Fibroblast of gingiva (primary cell): ENCODE measurements at places on chromosomes 16 and 17.

DNA sequence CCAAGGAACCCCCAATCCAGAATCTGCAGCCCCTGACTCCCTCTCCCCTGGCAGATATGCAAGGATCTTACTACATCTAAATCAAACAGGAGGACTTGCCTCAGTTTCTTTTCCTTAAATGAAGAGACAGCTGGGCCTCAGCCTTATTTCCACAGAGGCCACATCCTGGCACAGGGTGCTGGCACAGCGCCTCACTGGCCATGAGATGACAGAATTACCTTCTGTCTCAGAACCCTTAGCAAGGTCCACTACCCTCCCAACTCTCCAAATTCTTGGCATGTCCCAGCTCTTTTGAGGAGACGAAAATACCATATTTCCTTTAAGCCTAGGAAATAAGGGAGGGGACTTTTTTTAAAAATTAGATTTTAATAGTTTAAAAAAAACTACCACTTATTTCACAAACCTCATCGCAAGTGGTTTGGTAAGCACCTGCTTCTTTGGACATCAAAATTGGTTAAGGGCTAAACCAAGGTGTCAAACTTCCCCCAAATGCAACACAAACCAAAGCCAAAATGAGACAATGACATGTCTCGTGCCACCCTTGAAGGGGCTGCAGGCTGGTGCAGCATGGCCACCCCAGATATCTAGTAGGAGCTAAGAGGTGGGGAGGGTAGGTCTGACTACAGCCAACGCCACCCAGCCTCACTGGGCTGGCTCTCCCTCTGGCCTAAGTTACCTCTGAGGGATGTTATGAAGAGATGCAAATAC lies 25.3 kb downstream of the FAM117A start:
- no peak for DNase-seq

DNA sequence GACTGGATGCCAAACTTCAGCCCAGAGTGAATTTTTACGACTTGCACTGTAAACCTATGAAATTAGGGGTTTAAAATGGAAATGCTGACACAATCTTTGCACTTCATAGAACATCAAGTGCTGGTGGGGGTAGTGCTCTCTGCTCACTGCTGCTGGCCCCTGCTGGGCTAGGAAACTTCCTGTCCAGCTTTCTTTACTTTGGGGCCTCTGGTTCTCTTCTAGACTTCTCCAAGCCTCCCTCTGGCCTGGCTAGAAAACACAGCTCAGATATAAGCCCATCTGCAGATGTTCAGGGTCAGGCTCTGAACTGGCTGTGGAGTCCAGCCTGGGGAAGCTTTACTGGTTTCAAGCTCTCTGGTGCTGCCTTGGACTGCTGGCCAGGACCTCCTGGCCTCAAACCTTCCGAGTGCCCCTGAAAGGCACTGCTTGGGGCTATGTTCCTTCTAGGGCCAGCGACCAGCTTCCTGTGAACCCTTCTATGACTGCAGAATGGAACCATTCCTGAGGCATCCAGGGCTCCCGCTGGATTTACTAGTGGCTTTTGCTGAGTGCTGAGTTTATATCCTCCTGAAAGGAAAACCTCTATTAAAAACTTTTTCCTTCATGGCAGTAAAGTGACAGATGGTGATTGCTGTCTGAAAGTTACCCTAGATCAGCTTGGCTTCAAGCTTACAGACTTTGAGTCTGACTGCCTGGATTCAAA lies 59.4 kb downstream of the TBX4 start:
- DNase-seq = no peak

- DNase-seq = peak; percentile 36
Measured at GRCh38 chr16:66604376-66605176, at the start of gene CMTM3. Gene CMTM3, plus strand, starts transcription at chr16:66604704. Its CDS starts 102 bp downstream, at chr16:66604806.

- DNase-seq = no peak
Measured at GRCh38 chr17:63611354-63611753, 10.7 kb downstream of the TACO1 start.

GRCh38 chr17:45326626-45327025 lies 9.8 kb upstream of the MAP3K14 start:
- DNase-seq = no peak

DNA sequence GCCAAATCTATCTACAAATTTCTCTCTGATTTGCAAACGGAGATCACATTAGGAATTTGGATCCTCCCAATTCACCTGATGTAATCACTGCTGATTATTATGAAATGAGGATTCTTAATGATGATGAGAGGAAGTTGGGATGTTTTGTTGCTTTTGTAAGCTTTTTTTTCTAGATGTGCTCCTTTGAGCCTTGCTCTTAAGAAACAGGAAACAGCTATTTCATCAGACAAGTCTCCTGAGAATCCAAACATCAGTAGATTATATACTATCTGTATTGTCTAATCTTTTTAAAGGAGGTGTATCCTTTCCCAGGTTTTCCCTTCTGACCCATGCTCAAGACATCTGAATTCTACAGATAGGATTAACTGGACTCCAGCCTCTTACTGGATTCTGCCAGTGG lies 73.3 kb downstream of the KIF2B start:
- no peak for DNase-seq

DNA sequence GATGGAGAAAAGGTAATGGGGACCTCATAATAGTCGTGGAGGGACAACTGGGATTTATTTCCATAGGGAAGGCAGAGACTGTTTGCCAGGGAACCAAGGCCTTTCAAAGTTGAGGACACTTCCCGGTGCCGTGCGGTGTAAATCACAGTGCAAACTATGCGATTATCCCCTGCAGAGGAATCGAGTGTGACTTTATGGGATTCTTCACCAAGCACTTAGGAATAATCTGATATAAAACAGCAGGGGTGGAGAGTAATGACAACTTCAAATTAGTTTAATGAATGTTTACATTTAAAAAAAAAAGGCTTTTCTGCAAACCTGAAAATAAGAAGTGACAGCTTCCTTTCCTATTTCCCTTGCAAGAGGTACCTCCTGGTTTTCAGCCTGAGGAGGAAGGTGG lies 538.2 kb downstream of the MAF start:
- no peak for DNase-seq

DNA sequence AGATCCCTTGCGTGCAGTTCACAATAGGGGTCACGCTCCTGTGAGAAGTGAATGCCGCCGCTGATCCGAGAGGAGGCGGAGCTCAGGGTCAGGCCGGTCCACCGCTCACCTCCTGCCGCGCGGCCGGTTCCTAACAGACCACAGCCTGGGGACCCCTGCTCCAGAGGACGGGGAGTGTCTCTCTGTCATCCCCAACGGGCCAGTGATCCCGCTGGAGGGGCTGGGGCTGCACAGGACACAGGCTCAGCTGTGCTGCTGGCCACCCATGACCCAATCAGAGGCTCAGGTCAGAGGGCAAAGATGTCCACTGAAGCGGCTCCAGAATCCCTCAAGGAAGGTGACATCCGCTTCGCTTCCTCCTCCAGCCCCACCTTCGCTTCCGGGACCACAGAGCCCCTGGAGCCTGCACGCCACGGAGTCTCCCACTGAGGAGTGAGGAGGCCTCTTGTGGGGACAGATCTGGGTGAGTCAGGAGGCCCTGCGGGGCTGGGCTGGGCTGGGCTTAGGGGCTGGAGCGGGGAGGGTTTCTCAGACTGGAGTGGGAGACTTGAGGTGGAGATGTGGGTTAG lies 115.4 kb downstream of the METRNL start:
- peak; percentile 64 for DNase-seq

DNA sequence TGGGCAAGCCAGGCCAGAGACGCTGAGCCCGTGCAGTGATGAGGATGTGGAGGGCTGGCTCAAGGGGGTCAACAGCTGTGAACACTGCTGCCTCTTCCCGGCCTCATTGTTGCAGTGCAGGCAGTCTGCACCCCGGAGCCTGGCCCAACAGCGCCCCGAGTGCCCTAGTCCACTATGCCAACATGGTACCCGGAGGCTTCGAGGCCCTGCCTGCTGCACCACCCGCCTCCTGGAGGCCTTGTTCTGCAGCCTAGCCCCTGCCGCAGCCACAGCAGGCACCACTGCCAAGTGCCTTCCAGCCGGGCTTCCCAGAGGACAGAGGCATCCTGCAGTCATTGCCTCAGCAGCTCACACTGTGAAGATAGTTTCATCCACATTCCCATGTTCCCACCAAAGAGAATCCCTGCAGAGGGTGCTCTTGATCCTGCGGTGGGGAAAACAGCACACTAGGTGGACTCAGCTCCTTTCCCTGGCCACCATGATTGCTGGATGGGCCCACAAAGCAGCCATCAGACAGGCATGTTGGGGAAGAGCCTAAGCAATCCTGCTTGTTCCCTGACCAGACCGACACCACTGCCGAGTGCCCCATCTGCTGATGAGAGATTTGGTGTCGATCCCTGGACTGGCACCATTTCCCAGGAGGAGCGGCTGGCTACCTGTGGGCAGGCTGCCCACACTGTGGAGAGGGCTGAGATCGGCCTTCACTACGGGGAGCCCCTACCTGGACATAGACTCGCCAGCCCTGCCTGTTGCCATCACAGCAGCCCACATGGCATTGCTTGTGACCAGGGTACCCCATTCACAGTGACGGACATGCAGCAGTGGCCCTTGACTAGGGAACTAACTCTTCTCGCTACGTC lies 44.9 kb downstream of the USP22 start:
- no peak for DNase-seq

GRCh38 chr17:1577583-1578013 lies 15.0 kb upstream of the PITPNA start:
- no peak for DNase-seq

DNA sequence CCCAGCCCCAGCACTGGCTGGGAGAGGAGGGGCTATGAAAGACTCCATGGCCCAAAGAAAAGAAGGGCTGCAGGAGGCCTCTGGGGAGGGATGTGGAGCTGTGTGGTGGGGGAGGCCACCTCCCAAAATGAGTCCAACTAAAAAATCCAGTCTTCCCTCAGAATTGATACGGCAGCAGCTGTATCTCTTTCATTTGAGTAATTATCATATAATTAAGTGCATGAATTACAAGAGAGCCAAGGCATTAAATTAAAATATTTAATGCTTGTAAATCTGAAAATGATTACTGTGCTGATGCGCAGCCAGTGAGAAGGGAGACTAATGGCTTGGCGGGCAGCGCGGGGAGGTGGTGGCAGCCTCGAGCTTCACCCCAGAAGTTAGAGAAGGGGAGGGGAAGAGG lies 192.8 kb downstream of the C16orf78 start:
- no peak for DNase-seq

GRCh38 chr17:55969562-55970324 lies 183.5 kb upstream of the ANKFN1 start:
- DNase-seq = no peak

DNA sequence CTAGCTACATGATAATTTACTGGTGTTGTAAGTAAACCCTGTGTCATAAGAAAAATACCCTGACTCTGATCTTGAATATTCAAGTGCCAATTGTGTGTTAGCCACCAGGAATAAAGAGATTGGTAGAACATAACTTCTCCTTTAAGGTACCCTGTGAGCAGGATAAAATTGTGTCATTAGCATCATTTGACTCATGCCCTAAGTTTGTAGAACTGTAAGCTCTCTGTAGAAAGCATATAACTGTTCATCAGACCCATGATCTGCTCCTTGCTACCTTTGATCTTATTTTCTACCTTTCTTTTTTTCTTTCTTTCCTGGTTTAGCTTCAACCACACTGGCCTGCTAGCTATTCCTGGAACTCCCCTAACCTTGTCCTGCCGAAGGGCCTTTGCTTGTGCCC lies 35.8 kb downstream of the PTRH2 start:
- no peak for DNase-seq

DNA sequence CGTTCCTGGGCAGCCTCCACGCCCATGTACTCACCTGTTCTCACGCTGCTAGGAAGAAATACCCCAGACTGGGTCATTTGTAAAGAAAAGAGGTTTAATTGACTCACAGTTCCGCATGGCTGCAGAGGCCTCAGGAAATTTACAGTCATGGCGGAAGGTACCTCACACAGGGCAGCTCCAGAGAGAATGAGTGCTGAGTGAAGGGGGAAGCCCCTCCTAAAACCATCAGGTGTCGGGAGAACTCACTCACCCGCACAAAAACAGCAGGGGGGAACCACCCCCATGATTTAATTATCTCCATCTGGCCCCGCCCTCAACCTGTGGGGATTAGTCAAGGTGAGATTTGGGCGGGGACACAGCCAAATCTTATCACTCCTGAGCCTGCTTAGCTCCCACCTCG lies 18.2 kb downstream of the RAB40C start:
- no peak for DNase-seq

GRCh38 chr17:73304971-73305812 lies 6.6 kb downstream of the CDC42EP4 start:
- peak; percentile 86 for DNase-seq

GRCh38 chr16:5065326-5065725 lies 430 bp downstream of the C16orf89 start:
- no peak for DNase-seq

DNA sequence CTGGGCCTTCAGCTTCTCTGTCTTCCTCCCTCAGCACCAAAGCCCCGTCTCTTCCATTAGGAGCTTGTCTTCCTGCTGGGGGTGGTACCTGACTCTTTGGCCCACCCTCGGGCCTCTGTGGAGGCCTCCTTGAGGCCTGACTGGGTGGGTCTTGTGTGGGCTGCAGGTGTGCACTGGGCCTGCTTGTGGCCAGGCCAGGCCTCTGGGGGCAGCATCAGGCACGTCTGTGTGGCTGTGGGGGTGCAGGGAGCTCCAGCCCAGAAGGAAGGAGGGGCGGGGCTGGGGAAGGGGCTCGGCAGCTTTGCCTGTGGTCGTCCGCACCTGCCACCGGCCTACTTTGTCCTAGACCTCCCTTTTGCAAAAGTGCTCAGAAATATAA lies 7.0 kb downstream of the PIGQ start:
- DNase-seq = no peak

- no peak for DNase-seq
Measured at GRCh38 chr16:89351645-89352044, 134.1 kb downstream of the ZNF778 start.

GRCh38 chr17:57494443-57494842 lies 238.1 kb downstream of the MSI2 start:
- DNase-seq = no peak
